Lung (tissue), 17 donors: ENCODE measurements at places on chromosomes 1 and 21. TPM values are rescaled to one million over a fixed set of nuclear protein-coding genes. Genes with fewer than 3 reads are reported as not detected.

DFFA gene
- 32.2 TPM for total RNA-seq

CITED4 gene
- 15.1 TPM for total RNA-seq

S100A1 gene
- 1.8 TPM for total RNA-seq

CDK18 gene
- 10.9 TPM for total RNA-seq

GMEB1 gene
- total RNA-seq, result 11.6 TPM

- DNase-seq, result no peak
Measured at GRCh38 chr1:227940791-227941241, 6.9 kb downstream of the WNT9A start.

- no peak for DNase-seq
Measured at GRCh38 chr1:28322194-28322593, 6.6 kb upstream of the MED18 start.

- DNase-seq, result no peak
Measured at GRCh38 chr1:21868941-21869454, 56.9 kb downstream of the LDLRAD2 start.

GRCh38 chr1:181010789-181011188 is 11.9 kb downstream of the STX6 start:
- no peak for DNase-seq

DNA sequence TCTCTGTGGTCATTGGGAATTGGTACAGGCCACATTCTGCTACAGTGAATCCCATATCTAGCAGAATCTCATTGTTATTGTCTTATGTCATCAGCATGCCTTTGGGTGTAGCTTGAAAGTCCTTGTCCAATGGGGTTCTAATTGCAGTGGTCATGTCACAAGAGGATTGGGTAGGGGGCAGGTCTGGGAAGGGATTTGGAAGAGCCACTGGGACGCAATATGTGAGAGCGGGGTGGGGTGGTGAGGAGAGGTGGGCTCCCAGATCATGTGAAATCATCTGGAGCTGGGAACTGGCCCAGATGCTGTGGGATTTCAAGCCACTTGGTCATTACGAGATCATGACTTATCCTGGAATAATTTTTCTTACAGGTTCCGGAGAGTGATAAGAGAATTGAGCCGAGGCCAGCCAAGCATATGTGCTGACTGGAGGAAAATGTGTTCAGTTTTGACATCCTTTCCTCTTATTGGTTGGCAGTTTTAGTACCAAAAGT is 16.3 kb downstream of the CNIH3 start:
- peak; percentile 36 for DNase-seq

DNA sequence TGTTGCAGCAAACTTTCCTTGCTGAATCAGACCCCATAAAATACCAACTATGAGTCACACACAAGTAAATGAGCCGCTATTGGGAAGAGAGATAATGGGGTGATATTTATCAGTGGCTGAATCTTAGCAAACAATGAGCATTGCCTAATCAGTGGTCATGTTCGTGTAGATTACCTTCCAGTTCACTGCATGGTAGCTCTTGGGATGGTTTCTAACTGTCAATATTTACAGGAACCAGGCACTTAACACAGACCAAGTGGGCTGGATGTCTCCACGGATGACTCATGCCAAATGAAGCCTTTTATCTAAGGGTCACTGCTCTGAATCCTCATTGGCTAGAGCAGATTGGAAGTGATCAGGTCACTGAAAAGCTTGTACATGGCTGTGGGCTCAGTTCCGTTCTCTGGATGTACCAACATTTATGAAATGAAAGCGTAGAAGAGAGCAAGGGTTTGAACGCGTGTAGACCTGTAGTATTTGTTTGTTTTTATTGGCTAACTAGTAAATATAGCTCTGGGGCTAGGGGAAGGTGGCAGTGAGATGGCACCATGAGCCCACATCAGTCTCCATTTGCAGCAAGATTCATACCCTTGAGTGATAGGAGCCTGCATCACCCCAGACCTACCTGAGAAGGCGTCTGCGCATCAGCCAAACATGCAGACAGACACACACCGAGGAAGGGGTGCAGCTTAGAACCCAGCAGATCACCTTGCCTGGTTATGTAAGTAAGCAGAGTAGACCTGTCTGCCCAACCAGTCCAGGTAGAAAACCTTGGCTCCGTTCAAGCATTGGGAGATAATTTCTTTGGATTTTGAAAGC is 153.3 kb downstream of the TOMM20 start:
- no peak for DNase-seq

DNA sequence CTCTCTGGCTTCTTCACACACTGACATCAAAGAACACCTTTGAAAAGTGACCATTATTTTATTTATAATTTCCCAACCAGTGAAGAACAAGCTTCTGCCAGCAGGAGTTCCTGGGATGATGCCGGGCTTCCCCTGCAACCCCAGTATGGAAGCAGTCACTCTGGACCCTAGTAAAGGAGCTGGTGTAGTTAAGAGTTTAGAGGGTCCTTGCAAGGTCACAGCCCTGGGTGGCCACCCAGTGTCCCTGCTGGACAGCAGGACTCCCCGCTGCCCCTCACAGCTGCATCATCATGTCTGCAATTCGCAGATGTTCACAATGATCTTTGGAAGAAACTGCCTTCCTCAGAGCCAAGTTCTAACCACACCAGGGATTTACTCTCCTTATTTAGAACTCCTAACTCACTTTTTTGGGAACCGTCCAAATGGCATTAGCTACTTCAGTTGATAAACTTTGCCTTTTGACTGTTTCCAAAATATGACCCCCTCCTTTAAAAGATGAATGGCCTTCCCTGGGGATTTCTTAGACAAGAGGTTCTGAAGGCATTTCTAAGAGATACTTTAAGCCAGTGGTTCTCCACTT is 90.6 kb downstream of the HIVEP3 start:
- DNase-seq, result no peak

DNA sequence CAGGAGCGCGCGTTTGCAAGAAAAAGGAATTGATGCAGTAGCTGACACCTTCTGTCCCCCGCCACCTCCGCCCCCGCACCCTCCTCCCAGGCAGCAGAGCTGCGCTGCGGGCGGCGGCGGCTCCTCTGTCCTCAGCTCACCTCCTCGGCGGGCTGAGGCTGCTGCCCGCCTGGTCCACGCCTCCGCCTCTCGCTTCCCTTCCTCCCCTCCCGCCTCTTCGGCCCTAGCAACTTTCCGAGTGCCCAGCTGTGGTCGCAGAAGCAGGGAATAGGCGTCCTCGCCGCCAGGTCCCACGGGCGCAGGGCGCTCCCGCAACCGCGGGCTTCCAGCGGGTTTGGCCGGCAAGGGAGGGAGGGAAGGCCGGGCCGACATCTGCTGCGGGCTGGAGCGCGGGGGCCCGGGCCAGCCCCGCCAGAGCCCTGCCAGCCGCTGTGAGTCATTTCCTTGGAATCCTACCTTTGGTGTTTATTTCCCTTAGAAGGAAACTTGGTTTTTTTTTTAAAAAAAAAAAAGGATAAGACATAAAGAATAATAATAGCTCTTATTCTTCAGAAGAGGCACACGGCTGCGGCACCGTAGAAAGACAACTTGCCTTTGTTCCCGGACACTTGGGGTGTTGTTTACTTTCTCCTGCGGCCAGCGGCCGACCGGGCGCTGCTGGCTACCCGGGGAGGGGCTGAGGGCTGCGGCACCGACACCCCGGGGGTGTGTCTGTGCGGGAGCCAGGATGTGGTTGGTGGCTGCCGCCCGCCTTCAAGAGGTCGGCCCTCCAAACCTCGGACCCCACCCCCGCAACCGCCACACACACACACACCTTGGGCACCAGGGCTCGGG is 1.1 kb downstream of the SERTAD4 start:
- peak; percentile 54 for DNase-seq

- no peak for DNase-seq
Measured at GRCh38 chr1:42429603-42430002, 26.2 kb downstream of the ZMYND12 start.

- DNase-seq, result no peak
Measured at GRCh38 chr1:161962091-161962887, 61.4 kb downstream of the OLFML2B start.

DNA sequence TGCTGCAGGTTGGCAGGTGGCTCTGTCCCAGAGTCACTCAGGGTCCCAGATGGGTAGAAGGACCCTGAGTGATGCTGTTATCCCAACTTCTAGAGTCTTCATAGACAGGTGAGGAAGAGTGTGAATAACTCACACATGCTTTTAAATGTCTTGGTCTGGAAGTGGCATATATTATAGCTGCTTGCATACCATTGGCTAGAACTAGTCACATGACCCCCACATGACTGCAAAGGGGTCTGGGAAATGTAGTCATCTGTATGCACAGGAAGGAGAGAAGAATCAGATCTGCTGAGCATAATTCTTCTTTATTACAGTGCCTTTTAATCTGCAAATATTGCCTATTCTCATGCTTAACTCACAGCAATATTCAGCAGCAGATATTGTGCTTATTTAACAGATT is 28.2 kb upstream of the KLHDC7A start:
- DNase-seq, result peak; percentile 12

DNA sequence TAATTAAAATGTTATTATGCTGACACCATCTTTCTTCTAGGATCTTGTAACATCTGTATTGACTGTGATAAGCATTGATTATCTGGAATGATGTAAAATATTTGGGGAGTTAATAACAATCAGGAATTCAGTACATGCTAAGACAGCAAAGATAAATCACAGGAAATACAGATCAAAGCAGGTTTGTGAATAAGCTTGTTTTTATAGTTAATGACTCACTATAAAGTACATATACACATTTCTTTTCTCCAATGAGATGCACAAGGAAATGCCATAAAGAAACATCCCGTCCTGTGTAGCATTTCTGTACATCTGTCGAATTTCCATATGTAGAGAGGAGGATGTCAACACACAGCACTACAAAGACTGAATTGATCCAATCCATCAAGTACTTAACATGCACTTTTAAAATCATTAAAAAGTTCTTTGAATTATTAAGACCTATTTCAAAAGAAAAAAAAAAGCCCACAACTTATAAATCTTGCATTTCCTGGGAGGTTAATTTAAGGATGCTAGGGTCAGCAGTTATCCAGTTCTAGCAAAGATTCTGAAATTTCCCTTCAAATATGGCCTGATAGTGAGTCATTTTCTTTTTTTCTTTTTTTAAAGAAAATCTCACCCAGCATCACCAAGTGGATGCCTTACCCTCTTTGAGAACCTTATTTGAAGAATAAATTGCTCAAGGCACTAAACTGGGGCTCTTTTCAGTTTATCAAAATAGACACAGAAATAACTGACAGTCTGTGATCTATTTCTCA is 243.2 kb upstream of the NR5A2 start:
- DNase-seq, result no peak

DNA sequence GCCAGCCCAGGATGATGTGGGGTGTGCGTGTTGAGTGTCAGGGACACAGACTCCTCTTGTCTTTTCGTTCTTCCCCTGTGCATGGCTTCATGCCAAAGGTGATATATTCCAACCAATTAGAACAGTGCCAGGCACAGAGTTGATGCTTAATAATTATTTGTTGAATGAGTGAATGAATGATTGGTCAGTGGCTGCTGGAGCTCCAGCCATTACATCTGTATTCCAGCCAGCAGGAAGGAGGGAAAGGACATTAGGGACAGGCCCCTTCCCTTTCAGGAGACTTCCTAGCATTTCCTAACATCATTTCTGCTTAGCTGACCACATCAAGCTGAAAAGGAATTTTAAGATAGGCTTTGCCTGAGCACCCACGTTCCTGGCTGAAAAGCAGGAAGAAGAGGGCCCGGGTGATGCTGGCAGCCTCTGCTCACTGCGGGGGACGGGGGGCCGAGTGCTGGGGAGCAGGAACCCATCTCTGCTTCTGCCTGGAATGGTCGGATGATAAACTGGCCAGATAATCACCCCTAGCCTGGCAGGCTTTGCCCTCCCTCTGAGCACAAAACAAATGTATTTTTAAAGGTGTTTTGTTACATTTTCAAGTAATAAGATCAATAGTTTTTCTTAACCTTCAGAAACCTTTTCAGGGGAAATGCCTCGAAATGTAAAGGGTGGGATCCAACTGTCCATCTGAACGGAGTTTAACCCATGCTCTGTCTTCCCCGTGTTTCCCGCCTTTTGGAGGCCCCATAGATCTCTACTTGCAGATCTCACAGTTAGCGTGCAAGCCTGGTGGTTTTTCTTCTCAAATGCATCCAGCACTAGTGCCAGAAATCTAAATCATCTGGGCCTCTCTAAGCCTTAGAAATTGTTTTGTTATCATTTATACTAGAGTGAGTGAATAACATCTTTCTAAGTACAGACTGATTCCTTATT is 39.0 kb downstream of the SLC37A1 start:
- no peak for DNase-seq

GRCh38 chr1:67194209-67194863 is 28.1 kb downstream of the IL23R start:
- no peak for DNase-seq

DNA sequence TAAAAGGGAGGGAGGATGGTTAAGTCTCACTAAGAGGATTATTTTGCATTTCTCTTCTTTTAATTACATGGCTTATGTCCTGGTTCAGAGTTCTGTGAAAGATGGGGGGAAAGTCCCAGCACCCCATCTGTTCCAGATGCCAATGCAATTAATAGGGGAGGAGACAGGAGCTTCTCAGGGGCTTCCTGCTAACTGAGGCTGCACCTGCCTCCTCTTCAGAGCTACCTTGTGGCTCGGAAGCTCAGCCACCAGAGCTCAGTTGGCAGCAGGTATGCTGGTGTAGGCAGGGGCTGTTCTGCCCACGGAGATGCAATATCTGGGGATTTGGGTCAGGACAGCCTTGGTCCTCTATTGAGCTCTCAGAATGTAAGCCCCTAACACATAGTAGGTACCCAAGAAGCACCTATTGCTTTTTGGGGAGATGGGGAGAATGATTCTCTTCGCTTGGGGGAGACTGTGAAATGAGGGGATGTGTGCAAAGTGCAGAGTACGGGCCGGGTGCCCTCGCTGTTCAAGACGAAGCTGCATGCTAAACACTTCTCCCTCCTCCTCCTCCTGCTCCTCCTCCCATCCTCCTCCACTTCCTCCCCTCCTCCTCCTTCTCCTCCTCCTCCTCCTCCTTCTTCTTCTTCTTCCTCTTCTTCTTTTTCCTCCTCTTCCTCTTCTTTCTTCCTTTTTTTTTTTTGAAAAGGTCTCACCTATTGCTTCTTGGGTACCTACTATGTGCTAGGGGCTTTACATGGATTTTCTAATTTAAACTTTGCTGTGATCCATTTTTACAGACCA is 279.0 kb downstream of the PTPRU start:
- DNase-seq, result no peak
